ENCODE measurements at places on chromosomes 1 and 21.

GRCh38 chr1:58839846-58840835 is 56.3 kb upstream of the JUN start:
- DNase-seq: no peak

GRCh38 chr1:220990427-220991339 is 111.4 kb downstream of the HLX start:
- DNase-seq: no peak

- no peak for DNase-seq
Measured at GRCh38 chr21:35475762-35476161, 426.7 kb upstream of the RUNX1 start.

DNA sequence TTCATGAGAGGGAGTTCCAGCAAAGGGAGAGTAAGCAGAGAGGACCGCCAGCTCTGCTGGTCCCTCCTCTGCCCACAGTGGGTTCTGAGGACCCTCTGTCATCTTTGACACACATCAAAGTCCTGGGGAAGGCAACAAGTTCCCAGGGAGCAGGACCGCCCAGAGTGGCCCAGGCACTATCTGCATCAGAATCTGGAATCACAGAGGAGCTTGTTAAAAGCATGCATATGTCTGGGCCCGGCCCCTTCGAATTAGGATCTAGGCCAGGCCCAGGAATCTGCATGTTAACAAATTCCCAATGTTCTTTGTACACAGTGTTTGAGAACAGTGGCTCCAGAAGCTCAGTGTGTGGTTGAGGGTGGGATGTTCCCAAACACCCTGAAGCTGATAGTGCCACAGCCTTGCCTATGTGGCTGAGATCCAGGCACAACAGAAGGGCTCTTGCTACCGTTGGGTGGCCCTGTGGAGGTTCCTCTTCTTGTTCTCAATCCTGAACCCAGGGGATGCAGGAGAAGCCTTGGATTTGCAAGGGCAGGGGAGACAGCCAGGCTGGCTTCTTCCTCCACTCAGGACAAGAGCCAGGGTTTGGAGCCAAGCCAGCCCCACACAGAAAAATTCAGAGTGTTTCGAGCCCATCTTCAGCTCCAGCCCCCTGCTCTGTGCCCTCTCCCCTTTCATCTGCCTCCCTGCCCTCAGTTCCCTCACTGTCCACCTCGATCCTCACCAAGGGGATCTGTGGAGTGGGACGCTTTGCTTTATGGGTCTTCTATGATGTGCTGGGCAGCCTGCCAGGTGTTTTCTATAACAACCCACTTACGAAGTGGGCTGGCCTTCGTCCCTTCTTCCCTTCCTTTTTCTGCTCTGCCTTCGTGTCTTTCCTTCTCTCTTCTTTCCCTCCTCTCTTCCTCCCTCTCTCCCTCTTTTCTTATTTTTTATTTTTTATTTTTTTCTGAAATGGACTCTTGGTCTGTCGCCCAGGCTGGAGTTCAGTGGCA is 129.0 kb upstream of the TMPRSS2 start:
- DNase-seq: no peak

DNA sequence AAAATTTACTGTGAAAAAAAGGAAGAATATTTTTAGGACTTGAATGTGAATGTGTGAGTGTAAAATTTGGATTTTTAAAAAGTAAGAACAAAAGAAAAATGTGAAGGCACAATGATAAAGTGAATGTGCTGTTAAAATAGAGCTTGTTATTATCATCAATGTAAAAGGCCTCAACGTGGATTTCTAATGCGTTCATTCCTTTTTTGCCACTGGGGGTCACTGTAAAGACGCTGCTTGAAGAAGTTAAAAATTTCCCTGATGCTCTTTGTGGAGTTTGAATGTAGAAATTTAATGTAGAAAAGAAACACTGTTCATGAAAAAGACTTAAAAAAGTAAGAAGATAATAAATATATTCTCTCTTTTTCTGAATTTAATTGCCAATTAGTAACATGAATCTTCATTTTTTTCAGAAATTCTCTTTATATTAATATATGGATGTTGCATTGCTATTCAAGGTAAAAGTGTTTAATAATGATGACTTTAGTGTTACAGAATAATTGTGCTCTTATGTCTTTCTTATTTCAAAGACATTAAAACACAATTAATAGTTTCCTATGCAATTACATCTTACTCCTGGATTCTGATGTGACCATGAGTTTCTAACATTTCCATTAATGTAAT is 161.5 kb downstream of the DNM3 start:
- DNase-seq: no peak

GRCh38 chr1:153058826-153059784 is 1.8 kb upstream of the SPRR2A start:
- DNase-seq: no peak

DNA sequence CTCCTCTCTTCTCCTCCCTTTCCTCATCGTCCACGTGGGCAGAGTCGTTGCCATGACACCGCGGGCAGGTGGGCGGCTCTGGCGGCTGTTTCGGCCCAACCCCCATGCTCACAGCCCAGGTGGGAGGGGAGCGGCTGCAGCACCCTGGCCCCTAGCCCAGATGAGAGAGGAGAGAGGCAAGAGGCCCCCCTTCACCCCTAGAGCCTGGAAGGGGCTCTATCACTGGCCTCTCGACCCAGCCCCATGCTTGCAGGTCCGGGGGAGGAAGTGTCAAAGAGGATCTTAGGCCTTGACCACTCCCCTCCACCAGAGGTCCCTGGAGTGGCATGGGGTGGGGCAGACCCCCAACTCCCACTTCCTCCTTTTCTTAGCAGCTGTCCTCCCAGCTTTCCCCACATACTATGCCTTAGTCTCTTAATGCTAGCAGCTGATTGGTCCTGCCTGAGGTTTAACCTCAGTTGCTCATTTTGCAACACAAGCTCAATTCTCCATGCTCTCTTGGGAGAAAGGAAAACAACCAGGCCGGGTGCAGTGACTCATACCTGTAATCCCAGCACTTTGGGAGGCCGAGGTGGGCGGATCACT is 10.4 kb downstream of the DLGAP3 start:
- DNase-seq: no peak

GRCh38 chr1:96557336-96557735 is 164.2 kb upstream of the PTBP2 start:
- no peak for DNase-seq

DNA sequence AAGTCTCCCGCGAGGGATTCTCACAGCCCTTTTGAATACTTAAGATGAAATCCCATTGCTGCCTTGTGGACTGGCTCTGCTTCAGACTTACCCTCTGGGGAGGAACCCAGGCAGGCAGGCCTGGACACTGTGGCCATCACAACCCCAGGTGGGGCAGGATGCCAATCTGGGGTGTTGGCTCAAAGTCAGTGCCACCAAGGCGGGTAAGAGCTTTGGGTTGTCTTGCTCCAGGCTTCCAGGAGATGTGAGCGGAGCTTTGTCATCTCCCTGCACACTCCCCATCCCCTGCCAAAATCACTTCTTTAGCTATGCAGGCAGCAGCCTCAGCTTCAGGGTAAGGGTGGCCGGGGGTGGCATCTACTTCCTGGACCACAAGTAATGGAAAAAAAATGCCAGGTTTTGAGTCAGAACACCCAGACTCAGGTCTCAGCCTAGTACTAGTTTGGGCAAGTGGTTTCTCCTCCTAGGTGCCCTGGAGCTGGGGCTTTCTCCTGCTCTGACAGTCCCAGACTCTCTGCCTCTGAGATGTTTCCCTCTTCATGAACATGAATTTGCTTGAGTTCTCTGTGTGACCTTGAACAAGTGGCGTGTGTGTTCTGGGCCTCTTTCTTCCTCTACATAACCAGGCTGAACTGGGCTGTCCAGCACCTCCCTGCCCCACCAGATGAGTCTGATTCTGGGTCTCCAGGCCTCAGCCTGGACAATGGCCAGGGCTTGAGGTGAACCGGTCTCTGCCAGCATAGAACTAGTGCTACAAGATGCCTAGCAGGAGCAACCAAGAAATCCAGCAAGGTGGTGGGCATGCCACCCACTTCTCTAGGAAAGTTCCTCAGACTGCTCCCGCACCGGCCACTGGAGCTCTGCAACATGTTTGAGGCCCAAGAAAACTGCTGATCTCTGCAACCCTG is 65.4 kb downstream of the VWA5B1 start:
- DNase-seq: no peak
